Islet precursor cell (in vitro differentiated cells): ENCODE measurements at places on chromosomes 1 and 21.

- DNase-seq, result no peak
Observed at GRCh38 chr1:14377386-14377785, 221.1 kb upstream of the KAZN start.

DNA sequence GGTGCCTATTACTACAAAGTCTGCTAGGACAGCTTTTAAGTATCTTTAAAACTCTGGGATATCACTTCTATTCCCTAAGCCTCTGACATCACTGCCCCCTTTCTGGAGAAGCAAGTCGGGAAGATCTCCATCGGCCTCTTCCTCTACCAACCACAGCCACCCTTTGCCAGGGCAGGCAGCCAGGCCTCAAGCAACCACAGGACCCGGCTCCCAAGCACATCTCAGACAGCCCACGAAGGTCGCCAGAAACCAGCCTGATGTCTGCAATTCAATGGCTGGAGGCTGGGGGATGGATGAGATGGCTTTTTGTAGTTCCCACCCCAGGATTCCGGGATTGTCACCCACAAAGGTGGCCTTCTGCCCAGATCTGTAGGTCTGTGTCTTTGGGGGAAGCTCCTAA lies 70.7 kb downstream of the LGR6 start:
- DNase-seq, result peak; percentile 48

GRCh38 chr1:236560213-236560771 lies 36.5 kb downstream of the LGALS8 start:
- no peak for DNase-seq

DNA sequence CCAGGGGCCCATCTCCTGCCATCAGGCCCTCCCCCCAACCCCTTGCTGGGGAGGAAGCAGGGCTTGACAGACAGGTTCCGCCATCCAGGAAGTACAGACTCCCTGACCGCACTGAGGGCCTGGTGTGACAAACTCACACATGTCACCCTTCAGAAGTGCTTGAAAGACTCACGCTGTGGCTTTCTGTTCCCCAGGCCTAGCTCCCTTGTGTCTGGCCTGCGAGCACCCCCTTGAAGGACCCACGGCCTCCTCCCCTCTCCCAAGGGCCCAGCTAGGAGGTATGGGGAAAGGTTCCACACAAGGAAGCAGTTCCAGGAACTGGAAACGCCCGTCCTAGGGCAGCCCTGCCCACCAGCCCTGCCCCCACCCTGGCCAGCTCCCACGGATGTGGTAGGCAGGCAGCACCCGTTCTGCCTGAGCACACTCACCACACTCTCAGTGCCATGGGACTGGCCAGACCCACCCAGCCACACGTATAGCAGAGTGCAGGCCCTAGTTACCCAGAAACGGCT lies 26.7 kb downstream of the SLC2A1 start:
- DNase-seq, result peak; percentile 72

DNA sequence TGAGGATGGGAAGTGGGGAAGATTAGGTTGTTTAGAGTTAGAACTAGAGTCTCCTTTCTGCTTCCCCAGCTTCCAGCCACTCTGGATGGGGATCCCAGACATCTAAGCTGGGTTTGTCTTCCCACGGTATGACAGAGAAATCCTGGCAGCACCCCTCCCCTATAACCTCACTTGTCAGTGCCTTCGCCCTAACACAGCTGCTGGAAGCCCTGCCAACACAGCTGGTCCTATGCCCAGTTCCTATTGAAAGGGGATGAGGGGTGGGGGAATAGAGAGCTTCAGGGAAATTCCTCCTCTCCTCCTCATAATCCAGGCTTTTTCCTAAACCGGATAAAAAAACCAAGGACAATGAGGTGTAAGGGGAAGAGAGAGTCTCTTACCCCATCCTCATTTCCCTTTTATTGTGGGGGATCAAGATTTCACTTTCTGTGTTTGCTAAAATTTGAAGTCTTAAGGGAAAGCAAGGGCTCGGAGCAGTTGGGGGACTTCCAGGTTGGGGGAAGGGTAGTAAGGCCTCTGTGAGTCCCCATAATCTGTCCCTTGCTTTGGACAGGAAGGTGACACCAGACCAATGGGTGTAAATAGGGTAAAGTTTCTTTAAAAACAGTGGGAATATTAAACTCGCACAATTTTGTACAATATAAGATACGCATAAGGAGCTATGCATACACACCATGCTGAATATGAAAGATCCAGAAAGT lies 590 bp downstream of the TMOD4 start:
- DNase-seq, result no peak

GRCh38 chr1:116990612-116991151 lies 10.9 kb upstream of the CD101 start:
- no peak for DNase-seq

- DNase-seq, result peak; percentile 48
Observed at GRCh38 chr1:15756143-15757015, 2.2 kb upstream of the FBLIM1 start.

DNA sequence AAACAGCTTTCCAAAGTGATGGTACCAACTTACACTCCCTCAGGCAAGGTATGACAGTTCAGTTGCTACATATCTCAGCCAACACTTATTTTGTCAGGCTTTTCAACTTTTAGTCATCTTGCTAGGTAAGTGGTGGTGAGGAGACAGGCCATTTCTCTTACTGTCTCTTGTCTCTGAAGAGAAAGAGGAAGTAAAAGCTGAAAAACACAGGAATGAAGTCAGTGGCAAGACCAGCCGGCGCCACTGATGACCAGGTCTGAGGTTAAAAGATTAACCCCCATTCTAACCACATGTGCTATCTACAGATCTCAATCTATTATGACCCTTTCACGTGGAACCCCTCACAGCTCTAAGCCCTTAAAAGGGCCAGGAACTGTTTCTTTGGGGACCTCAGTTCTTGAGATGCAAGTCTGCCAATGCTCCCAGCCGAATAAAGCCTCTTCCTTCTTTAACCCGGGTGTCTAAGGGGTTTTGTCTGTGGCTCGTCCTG lies 4.2 kb downstream of the ADCY10 start:
- no peak for DNase-seq

DNA sequence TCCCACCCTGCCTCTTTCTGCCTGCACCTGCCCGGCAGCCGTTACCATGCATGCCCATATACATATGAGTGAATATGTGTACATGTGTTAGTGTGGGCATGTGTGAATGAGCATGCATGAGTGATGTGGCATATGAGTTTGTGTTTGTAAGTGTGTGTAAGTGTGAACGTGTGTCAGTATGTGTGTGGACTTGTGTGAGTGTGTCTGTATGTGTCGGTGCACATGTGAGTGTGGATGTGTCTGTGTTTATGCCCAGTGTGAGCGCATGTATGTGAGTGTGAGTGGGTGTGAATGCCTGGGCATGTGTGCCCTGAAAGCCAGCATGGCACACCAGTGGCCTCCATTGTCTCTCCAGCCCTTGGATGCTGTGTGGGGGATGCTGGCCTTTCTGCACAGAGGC lies 2.5 kb upstream of the UMODL1 start:
- no peak for DNase-seq

GRCh38 chr1:30916296-30916695 lies 7.7 kb upstream of the SDC3 start:
- DNase-seq, result peak; percentile 46
